ENCODE measurements at places on chromosomes 1 and 21.

GRCh38 chr1:200856716-200857357, 15.9 kb upstream of the GPR25 start:
- DNase-seq, result no peak

DNA sequence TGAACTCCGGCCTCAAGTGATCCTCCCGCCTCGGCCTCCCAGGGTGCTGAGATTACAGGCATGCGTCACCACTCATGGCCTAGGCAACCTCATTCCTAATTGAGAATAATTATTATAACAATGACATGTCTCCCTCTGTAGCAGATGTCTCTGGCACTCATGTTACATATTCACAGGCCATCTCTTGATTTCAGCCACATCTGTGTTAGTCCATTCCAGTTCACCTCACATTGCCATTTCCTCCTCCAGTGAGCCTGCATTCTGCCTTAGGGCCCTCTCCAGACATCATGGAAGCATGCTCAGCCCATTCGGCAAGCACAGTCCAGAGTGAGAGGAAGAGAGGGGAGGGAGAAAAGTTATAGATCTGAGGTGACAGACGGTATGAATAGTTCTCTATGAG, 32.5 kb downstream of the CDKN2C start:
- peak; percentile 46 for DNase-seq

- no peak for DNase-seq
Measured at GRCh38 chr1:180163041-180163440, 8.4 kb downstream of the QSOX1 start.

DNA sequence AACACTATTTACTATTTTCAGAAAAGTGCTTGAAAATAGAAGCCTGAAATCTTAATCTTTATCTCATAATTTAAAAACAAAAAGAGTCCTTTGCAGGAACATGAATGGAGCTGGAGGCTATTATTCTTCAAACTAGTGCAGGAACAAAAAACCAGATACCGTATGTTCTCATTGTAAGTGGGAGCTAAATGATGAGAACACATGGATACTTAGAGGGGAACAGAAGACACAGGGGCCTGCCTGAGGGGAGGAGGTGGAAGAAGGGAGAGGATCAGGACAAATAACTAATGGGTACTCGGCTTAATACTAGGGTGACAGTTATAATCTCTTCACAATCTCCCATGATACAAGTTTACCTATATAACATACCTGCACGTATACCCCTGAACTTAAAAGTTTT, 176.3 kb downstream of the SDCCAG8 start:
- no peak for DNase-seq

- DNase-seq, result no peak
Measured at GRCh38 chr1:243587823-243588560, 262.1 kb downstream of the AKT3 start.

DNA sequence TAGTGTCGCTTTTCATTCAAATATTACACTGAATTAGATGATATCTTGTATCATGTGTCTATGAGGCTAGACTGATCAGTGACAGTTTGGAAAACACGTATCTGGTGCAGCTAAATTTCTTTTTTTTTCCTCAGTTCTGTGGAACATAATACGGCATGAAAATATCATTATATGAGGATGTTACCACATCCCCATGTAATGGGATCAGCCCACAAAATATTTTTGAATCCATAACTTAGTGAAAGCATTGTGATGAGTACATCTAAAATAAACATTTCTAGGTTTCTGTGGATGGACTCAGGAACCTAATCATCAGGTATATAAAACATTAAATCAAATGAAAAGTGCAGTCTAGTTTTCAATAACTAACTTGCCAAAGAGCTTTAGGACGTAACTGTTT, 356.3 kb downstream of the USP25 start:
- DNase-seq, result no peak

GRCh38 chr1:110462964-110463363, 12.0 kb downstream of the PROK1 start:
- no peak for DNase-seq

- no peak for DNase-seq
Measured at GRCh38 chr1:61157468-61157987, 75.2 kb downstream of the NFIA start.

DNA sequence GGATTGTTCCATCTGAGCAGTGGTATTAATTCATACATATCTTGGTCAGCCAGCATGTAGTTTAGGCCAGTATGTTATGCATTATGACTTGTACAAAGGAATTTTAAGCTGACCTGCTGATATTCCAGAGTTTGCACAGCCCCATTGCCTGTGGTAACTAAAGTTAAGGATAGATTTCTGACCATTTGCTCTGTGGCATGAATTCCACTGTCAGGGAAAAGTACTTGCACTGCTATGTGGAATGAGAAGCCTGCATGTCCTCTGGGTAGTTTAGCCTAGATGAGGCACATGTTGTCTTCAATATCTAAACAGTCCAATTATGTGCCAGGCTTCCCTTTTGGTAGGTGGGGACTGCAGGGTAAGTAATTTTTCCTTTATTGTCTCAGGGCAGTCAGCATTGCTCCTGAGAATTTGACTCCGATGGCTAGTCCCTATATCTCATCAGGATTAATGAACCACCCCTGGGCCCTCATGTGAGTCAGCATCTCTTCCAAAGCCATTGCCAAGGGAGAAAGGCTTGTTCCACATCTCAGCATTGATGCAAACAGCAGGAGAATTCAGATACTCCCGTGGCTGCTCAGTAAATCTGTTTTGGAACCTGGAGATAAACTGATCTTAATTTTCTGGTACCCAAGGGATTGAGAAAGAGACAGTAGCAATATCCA, 30.2 kb downstream of the NEK7 start:
- no peak for DNase-seq

GRCh38 chr1:164983023-164983650, 373.4 kb downstream of the LMX1A start:
- no peak for DNase-seq

DNA sequence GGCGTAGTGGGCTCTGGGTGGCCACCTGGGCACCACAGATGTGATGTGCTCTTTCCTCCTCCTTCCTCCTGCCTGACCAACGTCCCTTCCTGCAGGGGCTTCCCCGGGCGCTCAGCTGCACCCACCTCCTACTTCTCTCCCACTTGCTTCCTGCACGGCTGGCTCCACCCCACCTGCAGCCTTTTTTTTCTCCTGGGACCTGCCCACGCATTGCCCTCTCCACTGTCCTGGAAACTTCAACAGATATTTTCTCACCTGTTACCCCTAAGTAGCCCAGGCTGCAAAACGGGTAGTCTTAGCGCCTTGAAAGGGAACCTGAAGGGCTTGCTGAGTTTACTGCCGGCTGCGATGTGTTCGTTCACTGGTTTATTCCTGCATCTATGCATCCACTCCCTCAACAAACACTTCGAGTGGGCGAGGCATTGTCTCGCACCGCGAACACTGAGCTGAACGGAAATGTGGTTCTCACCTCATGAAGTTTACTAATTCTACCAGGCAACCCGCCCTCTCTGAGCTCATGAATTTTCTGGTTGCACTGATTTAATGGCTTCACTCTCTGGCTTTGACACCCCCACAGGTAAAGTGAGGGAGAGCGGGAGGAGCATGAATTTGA, 23.6 kb downstream of the ZBTB18 start:
- DNase-seq, result no peak

- no peak for DNase-seq
Measured at GRCh38 chr1:224211206-224211962, 28.3 kb downstream of the DEGS1 start.

GRCh38 chr21:43613755-43614638, 45.3 kb downstream of the HSF2BP start:
- no peak for DNase-seq

- no peak for DNase-seq
Measured at GRCh38 chr1:16183765-16184556, 28.1 kb upstream of the EPHA2 start.

DNA sequence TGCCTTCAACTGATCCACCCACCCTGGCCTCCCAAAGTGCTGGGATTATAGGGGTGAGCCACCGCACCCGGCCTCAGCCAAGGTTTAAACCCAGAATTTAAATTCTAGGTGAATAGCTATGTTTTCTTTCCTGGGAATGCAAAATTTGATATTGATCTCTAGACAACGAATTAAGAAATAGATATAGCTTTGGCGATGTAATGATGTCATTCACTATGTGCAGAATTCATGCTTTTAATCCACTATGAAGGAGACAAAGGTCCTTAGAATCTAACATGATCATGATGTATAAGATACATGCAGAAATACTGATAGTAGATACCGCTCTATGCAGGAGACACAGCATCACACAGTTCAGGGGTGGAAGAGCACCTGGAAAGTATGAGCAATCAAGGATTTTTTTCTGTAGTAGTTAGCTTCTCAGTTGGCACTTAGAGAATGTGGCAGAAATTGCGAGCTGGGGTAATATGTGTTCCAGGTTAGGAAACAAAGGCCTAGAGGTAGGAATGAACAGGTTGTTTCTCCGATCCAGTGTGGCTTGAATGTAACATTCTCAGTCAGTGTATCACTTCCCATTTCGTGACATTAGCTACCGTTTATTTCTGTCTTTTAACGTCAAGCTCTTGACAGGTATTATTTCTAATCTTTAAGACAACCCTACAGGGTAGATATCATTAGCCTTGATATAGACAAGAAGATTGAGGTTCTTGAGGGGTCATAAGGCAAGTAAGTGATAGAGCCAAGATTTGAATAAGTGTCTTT, 3.0 kb upstream of the CEP350 start:
- DNase-seq, result no peak

DNA sequence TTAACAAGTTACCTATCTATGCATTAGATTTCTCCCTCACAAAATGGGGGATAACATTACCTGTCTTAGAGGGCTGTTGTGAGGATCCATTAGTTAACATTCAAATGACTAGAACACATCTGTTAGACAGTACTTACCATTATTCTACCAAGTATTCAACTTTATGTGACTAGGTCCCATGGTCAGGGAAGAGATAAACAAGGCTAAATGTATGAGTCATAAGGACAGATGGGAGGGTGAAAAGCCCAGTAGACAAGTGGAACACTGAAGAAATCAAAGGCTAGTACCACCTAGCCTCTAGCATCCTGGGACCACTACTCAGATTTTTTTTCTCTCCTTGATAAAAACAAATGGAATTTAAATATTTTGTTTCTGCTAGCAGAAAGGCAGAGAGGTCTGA, 9.0 kb upstream of the VHLL start:
- DNase-seq, result no peak

- DNase-seq, result no peak
Measured at GRCh38 chr1:39462074-39462473, 29.4 kb upstream of the BMP8A start.

DNA sequence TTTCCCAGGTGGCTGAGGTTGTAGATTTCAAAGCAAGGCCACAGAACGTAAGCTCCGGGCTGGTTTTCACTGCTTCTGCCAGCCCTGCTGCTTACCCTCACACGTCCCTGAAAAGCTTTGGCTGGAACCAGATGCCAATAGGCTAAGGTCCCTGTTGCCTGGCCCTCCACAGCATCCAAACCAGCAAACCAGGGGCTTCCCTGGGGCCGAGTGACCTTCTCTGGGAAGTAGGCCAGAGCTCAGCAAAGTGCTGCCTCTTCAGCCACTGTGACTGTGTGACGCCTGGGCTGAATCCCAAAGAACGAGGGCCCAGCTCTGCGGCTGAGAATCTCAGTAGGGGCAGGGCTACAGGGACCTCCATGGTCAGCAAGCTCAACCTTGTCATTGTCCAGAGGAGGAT, 28.9 kb upstream of the RBM15 start:
- peak; percentile 27 for DNase-seq

GRCh38 chr21:42427809-42428419, 24.2 kb downstream of the UBASH3A start:
- DNase-seq, result no peak

- DNase-seq, result no peak
Measured at GRCh38 chr1:231311720-231312431, 25.8 kb downstream of the EXOC8 start.

- no peak for DNase-seq
Measured at GRCh38 chr1:61163355-61163754, 81.0 kb downstream of the NFIA start.

- no peak for DNase-seq
Measured at GRCh38 chr1:34087986-34088385, 77.0 kb downstream of the CSMD2 start.

DNA sequence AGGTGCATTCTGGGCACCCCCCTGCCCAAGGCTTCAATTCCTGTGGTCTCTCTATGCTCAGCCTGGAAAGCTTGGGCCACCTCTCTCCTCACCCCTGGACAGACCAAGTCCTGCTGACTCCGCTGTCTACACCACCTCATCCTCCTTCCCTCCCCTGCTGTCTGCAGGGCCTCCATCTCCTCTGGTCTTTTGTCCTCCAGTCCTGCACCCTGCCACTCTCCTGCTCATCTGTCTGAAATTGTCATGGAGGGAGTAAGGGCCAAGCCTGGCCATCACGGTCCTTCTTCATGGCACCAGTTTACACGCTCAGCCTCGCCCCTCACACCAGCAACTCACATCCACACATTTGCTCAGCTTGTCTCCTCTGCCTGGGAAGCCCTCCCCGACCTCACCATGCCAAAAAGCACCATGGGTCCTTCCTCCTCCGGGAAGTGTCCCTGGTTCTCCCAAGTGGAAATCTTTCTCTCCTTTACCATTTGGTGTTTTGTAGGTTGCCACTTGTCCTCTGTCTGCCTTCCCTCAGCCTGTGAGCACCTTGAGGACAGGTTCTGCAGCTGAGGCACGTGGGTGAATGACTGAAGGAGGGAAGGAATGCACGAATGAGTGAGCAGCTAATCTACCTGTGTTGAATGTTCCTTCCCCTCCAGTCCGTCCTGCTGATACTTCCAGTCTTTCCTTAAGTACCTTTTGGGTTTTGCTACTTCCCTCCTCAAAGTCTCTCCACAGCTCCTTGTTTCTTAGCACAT, 2.1 kb upstream of the SLC2A1 start:
- no peak for DNase-seq

DNA sequence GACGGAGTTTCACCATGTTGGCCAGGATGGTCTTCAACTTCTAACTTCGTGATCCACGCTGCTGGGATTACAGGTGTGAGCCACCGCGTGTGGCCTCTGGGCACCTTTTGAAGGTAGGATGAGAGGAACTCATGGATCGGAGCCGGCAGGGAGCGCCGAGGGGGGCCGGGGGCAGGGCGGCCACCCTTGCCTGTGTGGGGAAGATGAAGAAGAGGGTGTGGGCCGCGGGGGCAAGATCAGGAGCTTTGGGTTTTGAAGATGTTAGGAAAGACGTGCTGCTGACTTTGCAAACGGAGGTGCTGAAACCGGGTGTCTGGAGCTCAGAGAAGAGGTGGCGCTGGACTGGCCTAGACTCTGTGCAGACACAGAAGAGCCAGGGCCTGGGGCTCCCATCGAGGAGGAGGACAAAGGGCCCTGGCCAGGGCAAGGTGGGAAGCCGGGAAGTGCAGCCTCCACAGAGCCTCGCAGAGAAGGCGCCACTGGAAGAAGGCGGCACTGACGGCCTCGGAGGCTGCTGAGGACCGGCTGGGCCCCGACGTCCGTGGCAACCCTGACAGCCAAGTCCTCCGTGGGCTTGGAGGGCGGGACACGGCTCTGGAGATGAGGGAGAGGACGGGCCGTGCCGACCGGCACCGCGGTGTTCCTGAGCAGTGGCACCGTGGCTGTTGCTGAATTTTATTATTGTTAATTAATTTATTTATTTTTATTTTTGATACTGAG, 13.7 kb downstream of the RNF223 start:
- DNase-seq, result no peak

- peak; percentile 63 for DNase-seq
Measured at GRCh38 chr1:154501423-154502065, 475 bp upstream of the TDRD10 start.

GRCh38 chr21:35974775-35975174, 85.6 kb downstream of the SETD4 start:
- DNase-seq, result no peak

Data from retina (tissue), 1 donor.